ENCODE measurements at places on chromosomes 4 and X.

GRCh38 chr4:113996599-113997177 is 17.2 kb upstream of the ARSJ start:
- DNase-seq: no peak

GRCh38 chr4:78213218-78213617 is 156.1 kb downstream of the FRAS1 start:
- DNase-seq: no peak

DNA sequence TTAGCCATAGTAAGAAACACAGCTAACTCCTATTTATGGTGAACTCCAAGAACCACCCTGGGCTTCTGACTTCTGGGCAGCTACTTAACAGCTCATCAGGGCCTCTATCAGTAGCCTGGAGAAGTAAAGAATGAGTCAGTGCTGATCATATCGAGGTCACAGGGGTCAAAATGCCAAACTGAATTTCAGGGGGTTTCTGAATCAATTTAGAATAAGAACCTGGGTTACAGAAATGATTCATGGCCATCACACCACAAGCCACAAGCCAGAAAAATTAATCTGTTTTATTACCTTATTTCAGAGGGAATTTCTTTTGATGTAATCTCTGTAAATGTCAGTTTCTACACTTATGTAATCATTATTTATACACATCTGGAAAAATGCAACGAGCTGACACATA is 64.4 kb downstream of the CHST7 start:
- no peak for DNase-seq

GRCh38 chrX:150575419-150575814 is 7.0 kb downstream of the MTM1 start:
- peak; percentile 39 for DNase-seq

DNA sequence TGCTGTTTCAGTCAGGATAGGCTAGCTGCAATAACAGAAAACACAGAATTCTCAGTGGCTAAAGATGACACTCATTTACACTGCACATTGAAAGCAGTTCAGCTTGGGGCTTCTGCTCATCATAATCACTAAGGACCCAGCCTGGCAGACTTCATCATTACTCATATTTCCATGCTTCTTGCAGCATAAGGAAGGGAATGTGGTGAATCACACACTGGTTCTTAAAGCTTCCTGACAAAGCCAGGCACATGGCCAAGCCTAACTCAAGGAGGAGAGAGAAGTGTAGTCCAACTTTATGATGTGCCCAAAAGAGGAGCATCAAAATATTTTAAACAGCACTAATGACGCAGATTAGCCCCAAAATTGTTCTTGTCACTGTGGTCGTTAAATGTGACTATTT is 186.5 kb downstream of the BANK1 start:
- no peak for DNase-seq

DNA sequence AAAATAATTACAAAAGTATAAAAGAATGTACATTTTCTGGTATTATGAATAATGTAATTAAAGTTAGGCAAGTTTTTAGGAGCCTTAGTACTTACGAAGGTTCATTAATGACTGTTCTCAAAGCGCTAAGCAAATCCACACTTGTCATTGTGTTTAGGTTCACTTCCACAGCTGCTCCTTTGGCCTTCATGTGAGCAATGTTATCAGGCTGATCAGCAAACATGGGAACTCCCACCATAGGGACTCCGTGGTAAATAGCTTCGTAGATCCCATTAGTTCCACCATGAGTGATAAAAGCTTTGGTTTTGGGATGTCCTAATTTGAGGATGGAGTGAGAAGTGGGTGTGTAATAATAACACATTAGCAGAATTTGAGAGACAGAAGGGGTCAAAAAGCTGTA is 45.1 kb downstream of the UGT2A2 start:
- DNase-seq: no peak

- no peak for DNase-seq
These were observed 44.9 kb downstream of the TIGD4 start for GRCh38 chr4:152734699-152735050.

DNA sequence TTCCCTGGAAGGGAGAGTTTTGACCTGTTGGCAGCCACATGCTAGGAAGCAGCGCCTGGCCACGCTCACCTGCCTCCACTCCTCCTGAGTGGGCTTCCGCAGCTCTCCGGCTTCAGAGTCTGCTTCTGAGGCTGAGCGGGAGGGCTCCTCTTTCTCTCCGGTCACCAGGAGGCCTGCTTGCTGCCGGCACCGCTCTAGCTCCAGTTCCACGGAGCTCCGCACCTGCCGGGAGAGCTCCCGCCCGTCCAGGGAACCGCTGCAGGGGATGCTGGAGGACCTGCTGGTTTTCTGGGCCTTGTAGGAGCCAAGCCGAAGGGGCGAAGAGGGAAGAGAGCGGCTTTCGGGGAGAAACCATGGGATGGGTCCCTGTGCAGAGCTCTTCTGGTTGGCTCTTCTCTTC is 26.0 kb downstream of the PPEF2 start:
- no peak for DNase-seq

DNA sequence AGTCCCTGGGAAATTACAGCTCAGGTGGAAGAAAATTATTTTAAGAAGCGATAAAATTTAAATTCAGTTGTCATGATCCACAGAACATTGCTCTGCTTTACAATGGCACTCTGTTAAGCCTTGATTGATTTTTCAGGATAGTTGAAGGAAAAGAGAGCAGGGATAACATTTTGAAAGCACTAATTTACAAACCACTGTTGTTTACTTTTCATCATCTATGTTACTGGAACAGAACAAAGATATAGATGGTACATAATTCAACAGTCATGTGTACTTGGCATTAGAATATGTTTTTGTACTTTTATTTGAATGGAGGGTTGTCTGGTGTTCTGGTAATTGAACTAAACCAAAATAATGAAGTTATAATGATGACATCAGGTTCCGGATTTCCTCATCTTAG is 2.6 kb upstream of the ODAM start:
- no peak for DNase-seq

DNA sequence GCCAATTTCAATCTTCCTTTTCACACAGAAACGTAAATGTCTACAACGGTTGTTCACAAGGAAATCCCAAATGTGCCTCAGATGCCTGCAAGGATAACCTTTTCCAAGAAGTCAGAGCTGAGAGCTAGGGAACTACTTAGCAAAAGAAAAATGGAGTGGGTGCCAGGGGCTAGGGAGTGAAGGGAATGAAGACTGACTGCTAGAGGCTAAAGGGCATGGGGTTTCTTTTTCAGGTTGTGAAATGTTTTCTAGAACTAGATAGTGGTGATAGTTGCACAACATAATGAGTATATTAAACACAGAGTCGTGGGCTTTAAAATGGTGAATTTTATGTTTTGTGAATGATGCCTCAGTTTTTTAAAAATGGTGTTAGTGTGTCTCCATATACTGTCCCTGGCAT is 53.4 kb downstream of the CD99L2 start:
- DNase-seq: no peak

GRCh38 chrX:46333550-46333949 is 211.7 kb downstream of the ZNF674 start:
- DNase-seq: no peak

GRCh38 chr4:14871676-14872430 is 130.4 kb upstream of the CPEB2 start:
- no peak for DNase-seq

DNA sequence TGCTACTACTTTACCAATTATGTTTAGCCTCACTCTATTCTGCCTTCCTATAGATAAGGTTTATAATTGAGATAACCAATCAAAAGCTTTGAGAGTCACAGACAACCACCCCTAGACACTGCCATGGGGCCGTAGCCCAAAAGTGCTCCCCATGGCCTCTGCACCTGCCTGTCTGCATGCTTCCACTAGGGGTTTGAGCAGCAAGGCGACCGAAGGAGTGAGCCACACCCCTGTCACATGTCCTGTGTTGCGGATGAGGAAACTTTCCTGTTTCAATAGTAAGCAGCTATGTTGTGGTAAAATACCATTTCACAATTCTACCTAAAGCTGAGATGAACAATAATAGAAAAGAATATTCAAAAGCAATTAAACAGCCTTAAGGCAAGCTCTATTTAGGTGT is 856.0 kb upstream of the FRG1 start:
- no peak for DNase-seq

- no peak for DNase-seq
These were observed 204.1 kb upstream of the DDX53 start for GRCh38 chrX:22795671-22796070.

DNA sequence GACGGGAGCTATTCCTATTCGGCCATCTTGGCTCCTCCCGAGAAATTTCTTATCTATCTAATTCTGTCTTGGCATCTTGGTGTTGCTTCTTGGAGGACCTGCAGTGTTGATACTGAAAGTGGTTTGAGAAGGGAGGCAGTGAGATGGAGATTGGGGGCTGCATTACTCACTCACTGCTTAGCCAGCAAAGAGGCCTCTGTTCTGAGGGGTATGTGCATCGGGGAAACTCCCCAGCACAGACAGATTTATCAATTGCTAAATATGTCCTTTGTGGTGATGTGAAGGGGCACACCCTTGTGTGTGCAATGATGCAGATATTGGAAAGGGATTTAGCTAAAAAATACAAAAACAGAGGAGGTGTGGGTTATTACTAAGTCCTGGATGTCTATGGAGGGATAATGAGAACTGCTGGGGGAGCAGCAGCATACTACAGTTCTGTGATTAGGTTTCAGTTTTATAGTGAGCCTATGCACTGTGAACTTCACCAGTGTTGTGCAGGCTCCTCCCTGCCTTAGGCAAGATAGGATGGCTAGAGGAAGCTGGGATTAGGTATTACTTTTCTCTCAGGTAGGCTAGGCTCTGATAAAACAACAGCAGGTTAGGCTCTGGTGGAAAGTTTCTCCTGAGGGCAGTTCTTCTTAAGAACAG is 279.0 kb downstream of the HS3ST1 start:
- DNase-seq: no peak

- DNase-seq: no peak
These were observed 1.3 kb downstream of the CASP3 start for GRCh38 chr4:184648054-184648312.

DNA sequence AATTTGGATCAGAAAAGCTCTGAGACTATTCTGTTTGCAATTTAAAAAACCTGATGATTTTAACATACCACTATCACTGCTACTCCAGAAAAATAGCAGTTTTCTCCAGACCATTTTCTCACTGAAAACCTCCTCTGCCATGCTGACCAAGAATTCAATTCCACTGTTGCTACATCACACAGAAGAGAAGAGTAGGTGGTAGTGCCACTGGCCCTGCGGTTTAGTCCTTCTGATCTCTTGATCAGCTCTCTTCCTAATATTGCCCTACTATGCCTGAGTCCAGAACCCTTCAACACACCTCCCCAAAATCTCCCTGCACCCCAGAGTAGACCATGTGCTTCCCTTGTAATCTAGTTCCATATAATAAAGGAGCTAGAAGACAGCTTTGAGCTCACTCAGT is 55.8 kb upstream of the HS3ST1 start:
- DNase-seq: no peak

- no peak for DNase-seq
These were observed 11.8 kb upstream of the FGF13 start for GRCh38 chrX:138723301-138723700.

DNA sequence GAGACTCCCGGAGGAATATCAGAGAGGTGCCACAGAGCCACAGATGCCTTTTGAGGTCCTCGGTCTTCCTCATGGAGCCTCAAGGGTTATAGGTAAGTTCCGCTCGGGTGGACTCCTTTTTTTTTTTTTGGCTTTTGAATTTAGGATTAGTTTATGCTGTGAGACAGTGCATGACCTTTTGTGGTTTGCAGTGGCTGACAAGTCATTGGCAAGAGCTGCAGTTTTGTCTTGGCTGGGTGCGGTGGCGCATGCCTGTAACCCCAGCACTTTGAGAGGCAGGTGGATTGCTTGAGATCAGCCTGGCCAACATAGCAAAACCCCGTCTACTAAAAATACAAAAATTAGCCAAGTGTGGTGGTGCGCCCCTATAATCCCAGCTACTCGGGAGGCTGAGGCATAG is 4.5 kb upstream of the GRSF1 start:
- DNase-seq: no peak

- no peak for DNase-seq
These were observed 23.6 kb upstream of the GLOD5 start for GRCh38 chrX:48737940-48738339.

DNA sequence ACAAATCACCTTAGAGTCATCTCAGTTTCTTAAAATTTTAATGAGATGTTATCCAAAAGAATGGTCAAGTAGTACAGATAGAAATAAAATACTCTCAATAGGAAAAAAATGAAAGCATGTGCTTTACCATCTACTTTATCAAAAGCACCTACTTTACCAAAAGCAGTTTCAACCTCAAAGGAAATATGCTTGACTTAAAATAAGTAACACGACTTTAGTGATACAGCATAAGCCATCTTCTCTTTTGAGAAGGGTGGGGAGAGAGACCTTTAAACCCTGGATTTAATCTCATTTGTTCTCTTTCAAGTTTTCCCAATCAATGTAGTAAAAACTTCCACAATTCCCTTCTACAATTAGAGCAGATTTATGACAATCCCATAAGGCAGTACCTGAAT is 26.5 kb downstream of the OTUD4 start:
- no peak for DNase-seq

- DNase-seq: no peak
These were observed 52.8 kb downstream of the PDLIM5 start for GRCh38 chr4:94504545-94504944.

- DNase-seq: peak; percentile 19
These were observed 1.5 kb upstream of the NR3C2 start for GRCh38 chr4:148443512-148444295.

- no peak for DNase-seq
These were observed 14.6 kb downstream of the LETM1 start for GRCh38 chr4:1841201-1841886.

DNA sequence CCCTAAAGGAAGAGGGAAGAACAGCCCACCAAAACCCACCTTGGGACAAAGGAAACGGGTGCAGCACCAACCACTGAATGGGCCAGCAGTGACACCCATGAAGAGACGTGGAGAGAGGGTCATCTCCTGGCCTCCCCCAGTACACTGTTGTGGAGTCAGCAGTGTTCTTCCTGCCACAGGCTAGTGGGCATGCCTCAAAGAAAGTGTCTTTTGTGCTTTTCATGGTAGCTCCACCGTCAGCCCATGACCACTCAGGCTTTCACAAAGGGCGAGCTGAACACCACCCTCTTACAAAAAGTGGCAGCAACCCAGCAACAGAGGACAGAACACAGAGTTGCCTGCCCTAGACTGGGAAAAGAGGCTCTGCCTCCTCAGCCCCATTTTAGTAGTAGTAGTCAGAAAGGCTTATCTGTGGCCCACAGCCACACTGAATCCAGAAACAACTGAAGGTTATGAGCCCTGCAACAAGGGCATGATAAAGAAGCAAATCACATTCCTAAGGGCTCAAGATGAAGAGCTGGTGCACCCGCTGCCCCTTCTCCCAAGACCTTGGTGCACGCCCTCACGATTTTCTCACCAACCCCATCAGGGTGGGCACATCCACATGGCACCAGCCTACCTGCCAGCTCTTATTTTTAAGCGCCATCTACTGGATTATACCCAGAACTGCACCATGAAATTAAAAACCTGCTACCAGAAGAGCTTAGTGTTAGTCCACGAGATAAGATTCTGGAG is 53.1 kb downstream of the RAB28 start:
- DNase-seq: no peak

Data from activated CD4-positive, alpha-beta T cell treated with anti-CD3 and anti-CD28 coated beads for 1 hour (primary cell).